ENCODE measurements at places on chromosomes 5 and 9.

- no peak for DNase-seq
Measured at GRCh38 chr5:139461698-139462097, 845 bp downstream of the ECSCR start.

GRCh38 chr5:65209341-65209740 lies 272.4 kb downstream of the ADAMTS6 start:
- no peak for DNase-seq

- DNase-seq = peak; percentile 46
Measured at GRCh38 chr5:142324136-142324870, 518 bp downstream of the SPRY4 start.

GRCh38 chr9:36293171-36293570 lies 34.9 kb upstream of the GNE start:
- DNase-seq = no peak

DNA sequence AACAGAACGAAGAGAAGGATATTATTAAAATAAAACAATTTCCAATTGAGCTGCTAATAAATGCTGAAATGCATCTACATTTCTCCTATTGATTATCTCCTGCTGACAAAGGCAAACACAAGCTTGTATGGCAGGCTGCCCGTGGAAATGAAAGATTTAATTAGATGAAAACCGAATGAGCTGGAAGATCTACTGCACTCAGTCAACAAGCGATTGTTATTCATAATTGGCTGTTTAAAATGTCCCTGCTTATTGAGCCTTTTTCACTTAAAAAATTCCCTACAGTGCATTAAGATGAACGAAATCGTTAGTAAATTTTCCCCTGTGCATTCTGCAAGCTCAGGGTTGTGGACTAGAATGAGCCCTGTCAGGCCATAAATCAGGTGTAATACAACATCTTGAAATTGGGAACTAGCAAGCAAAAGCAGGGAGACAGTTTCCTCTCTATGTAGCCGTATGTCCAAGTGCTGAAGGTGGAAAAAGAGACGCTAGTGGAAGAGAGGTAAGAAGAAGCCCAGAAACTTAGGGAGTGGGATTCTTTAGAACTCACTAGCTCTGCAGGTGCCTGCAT lies 28.5 kb upstream of the KIF4B start:
- DNase-seq = no peak

DNA sequence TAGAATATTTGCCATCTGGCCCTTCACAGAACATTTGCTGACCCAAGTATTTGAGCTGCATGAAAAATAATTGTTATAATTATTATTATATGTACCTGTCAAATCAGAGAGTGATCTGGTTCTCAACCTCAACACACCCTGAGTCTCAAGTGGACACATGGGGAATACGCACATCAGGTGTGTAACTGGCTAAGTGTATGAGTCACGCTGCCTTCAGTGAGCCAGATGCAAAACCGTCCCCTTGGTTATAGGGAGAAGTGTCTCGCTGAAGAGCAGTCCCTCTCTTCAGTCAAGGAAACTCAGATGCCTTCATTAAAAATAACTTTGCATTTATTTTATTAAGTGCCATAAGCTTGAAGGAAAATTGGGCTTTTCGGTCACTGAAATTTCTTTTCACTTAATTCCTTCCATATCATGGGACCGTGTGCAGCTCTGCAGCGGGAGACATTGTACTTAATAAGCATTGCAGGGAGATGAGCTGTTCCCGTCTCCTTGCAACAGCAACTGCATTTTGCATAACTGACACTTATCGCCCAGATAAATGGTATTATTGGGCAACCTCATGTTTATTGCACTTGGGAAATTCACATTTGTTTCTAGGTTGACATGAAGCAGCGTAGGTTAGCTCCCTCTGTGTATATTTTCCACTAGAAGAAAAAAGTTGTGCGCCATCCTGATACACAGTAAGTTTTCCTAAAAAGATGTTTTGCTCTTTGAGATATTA lies 512.3 kb upstream of the DAP start:
- no peak for DNase-seq

DNA sequence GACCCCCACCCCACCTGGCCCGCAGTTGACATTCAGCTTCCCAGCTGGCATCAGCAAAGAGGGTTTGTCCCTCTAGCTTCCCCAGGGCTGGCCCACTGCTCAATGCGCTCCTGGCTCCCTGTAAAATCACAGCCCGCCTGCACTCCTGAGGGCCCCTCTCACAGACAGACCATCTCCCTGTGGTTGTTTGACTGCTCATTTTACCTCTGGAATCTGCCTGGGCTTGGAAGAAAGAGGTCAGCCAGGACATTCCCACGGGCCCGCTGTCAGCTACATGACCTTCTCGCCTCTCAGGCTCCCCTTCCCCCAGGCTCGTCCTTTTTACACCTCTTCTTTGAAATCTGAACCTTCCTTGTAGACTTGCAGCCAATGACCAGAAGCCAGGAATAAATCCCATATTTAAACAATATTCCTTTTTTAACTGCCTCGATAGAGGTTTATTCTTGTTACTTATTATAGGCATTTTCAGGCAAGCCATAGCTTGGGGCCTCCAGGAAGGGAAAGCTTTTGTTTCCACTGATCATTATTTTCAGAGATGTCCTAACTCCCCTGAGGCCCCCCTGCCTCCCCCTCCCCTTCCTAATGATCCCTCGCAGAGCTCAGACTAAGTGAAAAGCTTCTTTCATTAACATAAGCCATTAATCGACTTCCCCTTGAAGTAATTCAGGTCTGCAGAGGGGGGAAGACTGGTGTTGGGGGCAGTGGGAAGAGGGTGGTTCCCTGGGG lies 76.3 kb upstream of the IQGAP2 start:
- DNase-seq = no peak

DNA sequence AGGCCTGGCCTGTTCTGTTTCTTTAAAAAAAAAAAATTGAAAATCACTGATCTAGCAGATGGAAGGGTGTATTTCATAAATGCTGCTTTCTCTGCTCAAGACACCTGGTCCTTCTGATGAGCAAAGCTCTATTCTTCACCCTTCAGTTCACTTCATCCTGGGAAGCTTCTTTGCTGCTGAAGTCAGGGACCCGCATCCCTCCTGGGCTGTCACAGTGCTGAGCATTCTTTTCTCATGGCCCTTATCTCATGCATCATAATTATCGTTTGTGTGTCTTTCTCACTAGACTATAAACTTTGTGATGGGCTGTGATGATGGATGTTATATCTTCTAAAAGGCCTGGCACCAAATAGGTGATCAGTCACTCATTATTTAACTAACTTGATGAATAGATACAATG lies 461.0 kb downstream of the GADD45G start:
- no peak for DNase-seq

- no peak for DNase-seq
Measured at GRCh38 chr5:65961633-65962032, 35.3 kb downstream of the ERBIN start.

DNA sequence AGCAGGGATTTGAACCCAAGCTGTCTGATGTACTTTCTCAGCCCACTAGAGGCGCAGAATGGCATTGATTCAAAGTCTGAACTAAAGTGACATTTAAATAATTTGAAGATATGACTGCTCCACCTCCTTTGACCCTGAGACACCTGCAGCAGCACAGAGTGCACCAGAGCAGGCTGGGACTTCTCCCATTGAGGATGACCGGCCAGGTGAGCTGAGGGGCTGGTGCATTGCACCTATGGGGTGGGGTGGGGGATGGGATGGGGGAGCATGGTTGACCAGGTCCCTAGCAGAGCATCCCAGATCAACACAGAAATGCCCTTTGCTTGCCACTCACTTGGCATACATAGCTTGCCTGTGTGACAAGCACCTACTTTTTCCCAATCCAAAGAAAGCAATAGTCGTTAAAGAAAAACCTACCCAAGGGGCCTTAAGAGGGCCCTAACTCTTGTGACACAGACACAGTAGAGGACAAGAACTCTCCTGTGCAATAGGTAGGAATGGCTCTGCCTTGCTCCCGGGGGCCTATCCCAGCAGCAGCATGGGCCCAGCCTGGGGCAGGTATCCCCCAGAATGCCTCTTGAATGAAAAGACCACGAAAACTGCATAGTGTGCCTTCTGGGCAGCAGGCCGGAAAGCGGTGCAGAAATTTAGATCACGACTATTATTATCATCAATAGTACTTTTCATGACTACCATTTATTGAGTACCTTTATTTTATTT lies 6.5 kb downstream of the SH3PXD2B start:
- no peak for DNase-seq

DNA sequence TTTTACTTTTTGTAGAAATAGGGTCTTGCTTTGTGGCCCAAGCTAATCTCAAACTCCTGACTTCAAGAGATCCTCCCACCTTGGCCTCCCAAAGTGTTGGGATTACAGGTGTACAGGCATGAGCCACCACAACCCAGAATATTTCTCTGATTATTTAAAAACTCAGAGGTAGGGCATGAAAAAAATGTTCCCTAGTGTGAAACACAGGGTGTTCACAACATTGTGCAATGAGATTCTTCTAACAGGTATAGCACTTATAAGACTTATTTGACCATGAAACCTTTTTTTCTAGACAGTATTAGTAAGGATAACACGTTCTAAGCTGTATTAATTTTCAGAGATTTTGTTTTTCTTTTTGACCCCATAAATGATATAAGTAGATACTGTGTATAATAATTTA lies 13.1 kb upstream of the PTGER4 start:
- no peak for DNase-seq

- DNase-seq = peak; percentile 15
Measured at GRCh38 chr9:130140706-130141105, 31.5 kb upstream of the NCS1 start.

GRCh38 chr5:54965806-54966205 lies 19.6 kb downstream of the ESM1 start:
- no peak for DNase-seq

GRCh38 chr9:85964526-85964925 lies 23.6 kb downstream of the NAA35 start:
- no peak for DNase-seq

DNA sequence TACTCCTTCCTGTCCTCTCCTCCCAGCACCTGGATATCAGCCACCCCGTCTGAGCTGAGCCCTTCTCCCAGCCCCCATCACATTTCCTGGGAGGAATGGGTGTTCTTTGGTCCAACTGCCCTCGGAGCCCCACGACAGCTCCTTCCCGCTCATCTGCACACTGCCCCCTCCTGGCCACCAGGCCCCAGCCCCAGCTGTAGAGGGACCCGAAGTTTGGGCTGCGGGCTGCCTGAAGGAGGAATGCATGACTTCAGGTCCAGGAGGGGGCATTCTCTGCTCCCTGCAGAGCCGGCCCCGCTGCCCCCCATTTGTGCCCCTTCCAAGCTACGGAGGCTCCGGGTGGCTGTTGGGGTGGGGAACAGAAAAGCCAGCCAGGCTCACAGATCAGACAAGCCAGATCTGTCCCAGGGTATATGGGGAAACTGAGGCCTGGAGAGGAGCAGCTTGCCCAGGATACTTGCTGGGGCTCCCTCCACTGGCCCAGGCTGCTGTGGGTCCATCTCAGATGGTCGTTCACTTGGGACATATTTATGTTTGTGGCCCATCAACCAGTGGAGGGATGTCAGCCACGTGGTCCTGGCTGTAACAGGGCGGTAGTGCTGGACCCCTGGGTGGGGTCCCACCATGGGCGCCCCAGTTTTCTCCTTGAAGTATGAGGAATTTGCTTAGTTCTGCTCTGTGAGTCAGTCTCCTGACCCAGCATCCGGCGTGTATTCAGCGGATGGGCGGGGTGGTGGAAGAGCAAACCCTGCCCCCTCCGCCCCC lies 33.1 kb downstream of the DAB2IP start:
- DNase-seq = peak; percentile 11

- DNase-seq = no peak
Measured at GRCh38 chr5:3595006-3595961, at the start of gene IRX1. Gene IRX1 (plus strand): TSS chr5:3595832. CDS start chr5:3596106, 274 bp downstream.

- no peak for DNase-seq
Measured at GRCh38 chr9:89814340-89815040, 209.7 kb downstream of the GADD45G start.

DNA sequence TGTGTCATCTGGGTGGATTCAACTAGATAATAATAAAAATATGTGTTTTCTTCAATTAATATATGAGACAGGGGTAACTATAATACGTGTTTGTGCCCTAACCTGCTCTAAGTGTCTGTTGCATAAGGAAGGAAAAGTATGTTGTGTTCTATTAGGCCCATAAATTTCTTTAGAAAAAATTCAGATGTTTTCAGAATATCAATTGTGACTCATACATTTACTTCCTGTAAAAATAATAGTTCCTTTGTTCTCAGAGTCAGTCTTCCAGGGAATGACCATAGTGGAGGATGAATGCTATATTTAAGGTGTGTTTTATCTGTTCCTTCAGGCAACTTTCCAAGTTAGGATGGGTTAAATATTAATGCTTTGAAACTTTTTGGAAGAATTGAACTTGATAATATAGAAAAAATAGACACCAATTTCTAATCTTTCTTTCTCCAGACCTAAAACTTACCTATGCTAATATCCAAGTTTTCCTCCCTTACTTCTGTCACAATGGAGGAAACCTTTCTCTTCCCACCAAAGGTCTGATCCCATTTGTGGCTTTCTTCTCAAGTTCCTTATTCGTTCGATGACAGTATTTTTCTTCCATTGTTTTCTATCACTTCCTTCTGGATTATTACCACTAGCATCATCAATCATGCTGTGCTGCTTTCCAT lies 49.9 kb downstream of the ISL1 start:
- DNase-seq = no peak

- DNase-seq = no peak
Measured at GRCh38 chr5:133494232-133494922, 118.0 kb downstream of the FSTL4 start.

DNA sequence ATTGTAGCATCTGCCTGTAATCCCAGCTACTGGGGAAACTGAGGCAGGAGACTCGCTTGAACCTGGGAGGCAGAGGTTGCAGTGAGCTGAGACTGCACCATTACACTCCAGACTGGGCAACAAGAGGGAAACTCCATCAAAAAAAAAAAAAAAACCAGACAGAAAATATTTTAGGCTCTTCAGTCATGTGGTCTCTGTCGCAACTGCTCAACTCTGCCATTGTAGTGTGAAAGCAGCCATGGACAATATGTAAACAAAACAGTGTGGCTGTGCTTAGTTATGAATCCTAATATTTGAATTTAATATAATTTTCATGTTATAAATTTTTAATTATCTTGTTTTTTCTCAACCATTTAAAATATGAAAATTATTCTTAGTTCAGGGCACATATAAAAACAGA lies 38.4 kb downstream of the ZFAND5 start:
- no peak for DNase-seq

- no peak for DNase-seq
Measured at GRCh38 chr9:2823227-2823626, 20.7 kb downstream of the PUM3 start.

DNA sequence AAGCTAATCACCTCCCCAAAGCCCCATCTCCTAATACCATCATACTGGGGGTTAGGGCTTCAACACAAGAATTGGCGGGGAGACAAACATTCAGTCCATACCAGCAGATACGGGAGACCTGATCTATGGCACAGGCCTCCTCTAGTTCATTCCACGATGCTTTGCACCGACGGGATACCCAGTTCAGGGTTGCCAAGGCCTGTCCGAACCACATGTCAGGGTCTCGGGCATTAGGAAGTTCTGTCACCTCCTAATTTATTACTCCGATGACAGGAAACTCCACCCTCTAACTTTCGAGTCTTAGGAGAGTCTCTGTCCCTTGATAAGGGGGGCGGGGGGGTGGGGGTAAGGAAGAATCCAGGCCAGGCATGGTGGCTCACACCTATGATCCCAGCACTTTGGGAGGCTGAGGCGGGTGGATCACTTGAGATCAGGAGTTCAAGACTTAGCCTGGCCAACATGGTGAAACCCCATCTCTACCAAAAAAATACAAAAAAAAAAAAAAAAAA lies 23.8 kb upstream of the ANKRD33B start:
- DNase-seq = no peak

Measured in stimulated activated CD4-positive, alpha-beta T cell treated with anti-CD3 and anti-CD28 coated beads, Interleukin-4, amount 100 ng/mL, for 1 hour (primary cell).